ENCODE measurements at places on chromosomes 13 and 19. TPM values are rescaled to one million over a fixed set of nuclear protein-coding genes. Genes with fewer than 3 reads are reported as not detected.

ZNF878 gene
- total RNA-seq, result 0.28 TPM

CARM1 gene
- 17.2 TPM for total RNA-seq

GGN gene
- total RNA-seq, result under 0.01 TPM

ZNF772 gene
- total RNA-seq, result 33.0 TPM

MYBPC2 gene
- total RNA-seq, result not detected

MBD3L2 gene
- total RNA-seq, result not detected

GPR4 gene
- not detected for total RNA-seq

LSM7 gene
- 200 TPM for total RNA-seq

SPC24 gene
- total RNA-seq, result 97.5 TPM

DNA sequence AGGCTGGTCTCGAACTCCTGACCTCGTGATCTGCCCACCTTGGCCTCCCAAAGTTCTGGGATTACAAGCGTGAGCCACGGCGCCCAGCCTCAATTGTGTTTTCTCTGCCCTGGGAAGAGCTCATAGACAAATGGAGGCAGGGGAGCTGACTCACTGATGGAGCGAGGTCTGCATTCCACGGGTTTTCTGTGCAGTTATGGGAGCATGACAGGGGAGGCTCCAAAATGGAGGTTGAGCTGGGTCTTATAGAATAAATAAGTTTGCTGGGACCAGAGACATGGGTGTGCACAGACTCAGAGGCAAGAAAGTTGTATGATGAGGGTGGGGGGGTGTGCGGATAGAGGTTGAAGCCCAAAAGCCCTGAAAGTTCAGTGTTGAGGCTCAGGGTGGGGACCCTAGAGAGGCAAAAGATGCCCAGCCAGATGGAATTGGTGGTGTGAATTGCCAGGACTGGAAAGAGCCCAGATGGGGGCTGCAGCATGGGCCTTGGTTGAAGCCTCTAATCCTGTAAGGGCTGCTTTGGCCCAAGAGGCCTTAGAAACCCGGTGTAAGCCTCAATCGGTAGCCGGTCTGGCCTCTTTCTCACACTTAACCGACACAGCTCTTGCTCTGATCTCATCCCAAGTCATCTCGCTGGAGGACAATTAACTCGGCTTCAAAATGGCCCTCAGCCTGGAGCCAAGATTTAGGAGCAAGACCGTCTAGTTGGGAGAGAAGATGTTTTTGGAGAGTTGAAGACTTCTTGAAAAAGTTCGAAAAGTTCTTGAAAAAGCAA is 1.9 kb downstream of the TPM4 start:
- peaks cover 45% of the 10 kb centered on the region for H3K36me3 ChIP-seq
- no peaks in the 10 kb centered on the region for H3K27me3 ChIP-seq
- peak overlapping the region; percentile 98 for H3K27ac ChIP-seq
- H3K4me3 ChIP-seq, result peak overlapping the region; percentile 97
- DNase-seq, result peak; percentile 69
- H3K4me1 ChIP-seq, result peaks cover 22% of the 10 kb centered on the region

- peaks cover 7% of the 10 kb centered on the region for H3K36me3 ChIP-seq
- peaks cover 2% of the 10 kb centered on the region for H3K4me1 ChIP-seq
- H3K27me3 ChIP-seq, result no peaks in the 10 kb centered on the region
These were observed 15.2 kb downstream of the PLEKHF1 start for GRCh38 chr19:29680447-29680846.

DNA sequence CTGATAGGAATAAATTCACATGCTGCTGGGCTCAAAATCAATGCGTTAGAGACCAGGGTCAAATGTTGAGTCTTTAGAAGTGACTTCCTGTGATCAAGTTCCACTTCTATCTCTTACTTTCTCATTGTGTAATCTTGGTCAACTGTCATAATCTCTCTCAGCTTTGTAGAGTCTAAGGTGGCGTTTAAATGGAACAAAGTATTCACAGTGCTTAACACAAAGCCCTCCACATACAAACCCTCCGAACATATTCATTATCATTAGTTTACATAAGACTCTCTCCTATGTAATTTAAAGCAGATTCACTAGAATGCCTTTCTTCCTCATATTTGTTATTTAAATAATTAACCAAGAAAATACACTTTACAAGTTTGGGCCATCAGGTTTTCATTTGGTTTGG is 1044.1 kb downstream of the EFNB2 start:
- H3K4me3 ChIP-seq, result no peak overlapping the region
- no peaks in the 10 kb centered on the region for H3K36me3 ChIP-seq
- H3K27ac ChIP-seq, result no peak overlapping the region
- no peak for DNase-seq
- H3K27me3 ChIP-seq, result no peaks in the 10 kb centered on the region

- peak; percentile 76 for DNase-seq
- peaks cover 15% of the 10 kb centered on the region for H3K27me3 ChIP-seq
- H3K27ac ChIP-seq, result no peak overlapping the region
- H3K4me3 ChIP-seq, result peak overlapping the region; percentile 32
- no peaks in the 10 kb centered on the region for H3K4me1 ChIP-seq
These were observed 1.6 kb upstream of the TTC9B start for GRCh38 chr19:40219721-40220276.

DNA sequence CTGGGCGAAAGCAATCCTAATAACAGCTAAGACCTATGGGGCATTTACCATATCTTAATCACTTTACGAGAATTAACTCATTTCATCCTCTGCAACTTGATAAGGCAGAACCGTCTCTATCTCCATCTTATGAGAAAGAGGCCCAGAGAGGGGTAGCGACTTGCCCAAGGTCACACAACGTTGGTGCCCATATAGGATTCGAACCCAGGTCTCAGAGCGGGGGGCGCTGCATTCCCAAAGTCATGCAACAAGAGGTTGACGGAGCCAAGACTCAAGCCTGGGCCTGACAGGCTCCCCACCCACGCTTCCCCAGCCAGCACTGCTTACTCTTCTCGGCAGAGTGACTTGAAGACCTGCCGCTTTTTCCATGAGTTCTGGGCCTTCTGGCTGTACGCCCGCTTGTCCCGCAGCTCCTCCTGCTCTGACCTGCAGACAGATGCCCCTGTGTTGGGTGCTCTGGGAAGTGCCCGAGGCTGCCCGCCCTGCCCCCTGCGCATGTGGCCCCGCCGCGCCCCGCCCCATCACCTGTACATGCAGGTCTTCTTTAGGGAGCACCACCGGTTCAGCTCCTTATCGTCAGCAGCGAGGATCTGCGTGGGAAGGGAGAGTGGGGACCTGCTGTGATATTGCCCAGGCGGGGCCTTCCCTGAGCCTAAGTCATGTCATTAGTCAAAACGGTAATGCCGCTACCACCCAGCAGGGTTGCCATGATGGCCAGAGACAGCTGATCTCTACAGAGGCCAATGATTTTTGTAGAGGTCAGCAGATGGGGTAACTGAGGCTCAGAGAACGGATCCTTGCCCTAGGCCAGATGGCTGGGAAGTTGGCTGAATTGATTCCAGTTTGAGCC is 10.8 kb downstream of the KRI1 start:
- H3K27me3 ChIP-seq, result no peaks in the 10 kb centered on the region
- H3K36me3 ChIP-seq, result peaks cover 72% of the 10 kb centered on the region
- no peak overlapping the region for H3K4me3 ChIP-seq
- no peaks in the 10 kb centered on the region for H3K4me1 ChIP-seq
- no peak for DNase-seq
- H3K27ac ChIP-seq, result no peak overlapping the region

DNA sequence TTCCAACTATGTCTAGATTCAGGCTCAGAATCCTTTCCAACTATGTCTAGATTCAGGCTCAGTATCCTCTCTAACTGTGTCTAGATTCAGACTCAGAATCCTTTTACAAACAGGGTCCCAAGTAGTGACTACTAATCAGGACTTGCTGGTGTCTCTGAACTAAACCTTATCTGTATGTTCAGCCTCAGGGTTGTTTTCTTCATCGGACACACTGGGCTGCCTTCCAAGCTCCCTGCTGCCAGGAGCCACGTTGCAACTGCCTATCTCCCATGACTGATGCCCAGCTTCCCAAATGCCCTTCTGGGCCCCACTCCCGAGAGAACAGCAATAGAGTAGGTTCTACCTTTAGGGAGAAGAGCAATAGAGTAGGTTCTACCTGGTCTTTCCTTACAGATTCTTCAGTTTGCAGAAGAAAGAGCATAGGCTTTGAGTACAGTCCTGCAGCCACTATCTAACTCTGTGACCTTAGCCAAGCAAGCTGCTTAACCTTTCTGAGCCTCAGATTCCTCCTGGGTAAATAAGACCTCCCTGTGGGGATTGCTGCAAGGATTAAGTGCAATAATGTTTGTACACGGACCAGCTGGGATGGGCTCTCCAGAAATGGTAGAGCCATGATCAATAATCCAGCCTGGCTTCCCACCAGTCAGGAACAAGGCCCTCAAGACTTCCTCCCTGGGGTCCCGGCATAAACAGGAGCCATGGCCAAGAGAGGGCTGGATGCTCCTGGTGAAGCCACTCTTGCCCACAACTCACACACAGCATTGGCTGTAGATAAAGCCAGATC is 61.5 kb downstream of the ZIC5 start:
- H3K36me3 ChIP-seq, result no peaks in the 10 kb centered on the region
- no peaks in the 10 kb centered on the region for H3K4me1 ChIP-seq
- H3K27ac ChIP-seq, result no peak overlapping the region
- no peak overlapping the region for H3K4me3 ChIP-seq
- no peak for DNase-seq

- no peak overlapping the region for H3K4me3 ChIP-seq
- H3K27ac ChIP-seq, result no peak overlapping the region
- H3K36me3 ChIP-seq, result no peaks in the 10 kb centered on the region
- H3K4me1 ChIP-seq, result no peaks in the 10 kb centered on the region
These were observed 812.6 kb downstream of the DACH1 start for GRCh38 chr13:71054358-71054757.

- H3K4me3 ChIP-seq, result no peak overlapping the region
- no peaks in the 10 kb centered on the region for H3K36me3 ChIP-seq
- no peak overlapping the region for H3K27ac ChIP-seq
- no peaks in the 10 kb centered on the region for H3K27me3 ChIP-seq
These were observed 144.4 kb downstream of the DIAPH3 start for GRCh38 chr13:60019119-60019993.

- no peaks in the 10 kb centered on the region for H3K36me3 ChIP-seq
- no peaks in the 10 kb centered on the region for H3K4me1 ChIP-seq
- DNase-seq, result no peak
- no peaks in the 10 kb centered on the region for H3K27me3 ChIP-seq
These were observed 40.4 kb upstream of the PDCD5 start for GRCh38 chr19:32540621-32541020.

DNA sequence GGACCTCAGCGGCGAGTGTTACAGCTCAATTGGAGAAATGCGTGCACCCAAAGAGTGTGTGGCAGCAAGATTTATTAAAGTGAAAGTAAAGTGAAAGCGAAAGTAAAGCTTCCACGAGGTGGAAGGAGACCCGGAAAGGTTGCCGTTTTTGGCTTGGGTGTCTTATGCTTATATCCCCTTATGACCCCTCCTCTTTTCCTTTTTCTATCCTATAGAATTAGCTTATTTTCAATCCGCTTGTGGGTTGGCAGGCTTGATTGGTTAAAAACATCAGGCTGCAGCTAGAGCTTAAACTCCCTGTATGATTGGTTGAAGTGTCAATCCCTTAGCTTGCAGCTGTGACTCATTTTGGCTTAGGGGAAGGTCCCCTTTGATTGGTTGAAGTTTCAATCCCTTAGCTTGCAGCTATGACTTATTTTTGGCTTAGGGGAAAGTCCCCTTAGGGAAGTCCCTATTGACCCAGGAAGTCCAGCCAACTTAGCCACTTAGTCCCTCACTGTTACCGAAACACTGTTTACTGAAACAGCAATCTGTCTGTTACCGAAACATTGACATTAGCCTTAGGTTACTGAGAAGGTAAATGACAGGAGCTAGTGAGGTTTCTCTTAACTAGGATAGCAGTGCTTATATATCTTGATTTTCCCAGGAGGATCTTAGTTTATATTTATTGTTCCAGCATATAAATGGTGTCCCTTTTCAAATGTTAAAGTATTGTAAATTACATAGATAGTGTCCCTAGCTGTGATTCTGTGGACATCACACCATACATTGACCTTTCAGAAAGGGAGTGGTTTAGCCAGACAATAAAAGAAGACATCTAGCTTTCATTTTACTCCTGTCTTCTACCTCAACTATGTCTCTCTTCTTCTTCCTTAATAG is 575.8 kb downstream of the DACH1 start:
- DNase-seq, result peak; percentile 1
- H3K36me3 ChIP-seq, result no peaks in the 10 kb centered on the region
- no peaks in the 10 kb centered on the region for H3K27me3 ChIP-seq
- H3K4me3 ChIP-seq, result no peak overlapping the region
- no peaks in the 10 kb centered on the region for H3K4me1 ChIP-seq

GRCh38 chr19:34678085-34678412 is 571 bp downstream of the ZNF302 start:
- no peaks in the 10 kb centered on the region for H3K27me3 ChIP-seq
- no peak for DNase-seq
- peaks cover 3% of the 10 kb centered on the region for H3K4me1 ChIP-seq
- peak overlapping the region; percentile 74 for H3K4me3 ChIP-seq
- H3K36me3 ChIP-seq, result peaks cover 17% of the 10 kb centered on the region
- H3K27ac ChIP-seq, result peak overlapping the region; percentile 97

GRCh38 chr13:46687810-46688209 is 109.2 kb downstream of the ESD start:
- peaks cover 4% of the 10 kb centered on the region for H3K36me3 ChIP-seq
- H3K4me1 ChIP-seq, result peaks cover 7% of the 10 kb centered on the region
- H3K27ac ChIP-seq, result no peak overlapping the region
- H3K27me3 ChIP-seq, result no peaks in the 10 kb centered on the region
- no peak overlapping the region for H3K4me3 ChIP-seq

- no peaks in the 10 kb centered on the region for H3K27me3 ChIP-seq
- no peak overlapping the region for H3K4me3 ChIP-seq
- no peaks in the 10 kb centered on the region for H3K4me1 ChIP-seq
- no peak overlapping the region for H3K27ac ChIP-seq
- DNase-seq, result peak; percentile 19
These were observed 15.7 kb downstream of the ZNF808 start for GRCh38 chr19:52542984-52543664.
